ENCODE measurements at places on chromosomes 13 and 19.

DNA sequence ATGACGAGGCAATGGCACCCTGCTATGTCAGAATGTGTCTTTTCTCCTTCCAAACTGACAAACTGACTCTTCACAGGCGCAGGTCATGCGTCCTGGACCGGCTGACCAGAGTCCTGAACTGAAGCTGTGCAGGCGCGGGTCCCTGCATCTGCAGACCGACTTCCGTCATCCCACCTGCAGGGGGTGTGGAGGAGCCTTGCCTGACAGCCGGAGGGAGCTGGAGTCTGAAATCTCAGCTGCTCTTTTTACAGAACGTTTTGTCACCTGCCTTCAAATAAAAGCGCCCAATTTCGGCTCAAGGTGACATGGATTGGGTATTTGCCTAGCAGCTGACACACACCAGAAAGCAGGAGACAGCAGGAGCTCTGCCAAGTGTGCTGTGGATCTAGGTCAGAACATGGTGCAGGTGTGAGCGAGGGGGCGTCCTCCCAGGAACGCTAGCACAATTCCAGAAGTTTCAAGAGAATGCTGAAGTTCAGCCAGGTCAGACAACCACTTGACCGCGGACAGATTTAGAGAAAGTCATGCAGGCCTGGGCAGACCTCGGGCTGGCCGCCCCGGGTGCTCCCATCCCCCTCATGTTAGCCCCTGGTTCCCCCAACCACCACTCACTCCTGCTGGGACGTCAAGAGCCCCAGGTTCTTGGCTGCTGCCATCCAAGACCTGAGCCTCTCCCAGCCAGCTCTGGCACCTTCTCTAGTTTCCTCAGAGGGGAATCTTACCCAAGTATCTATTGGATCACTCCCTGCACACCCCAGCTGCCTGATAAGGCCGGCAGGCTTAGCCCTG lies 32.8 kb downstream of the ELL start:
- DNase-seq, result no peak

- DNase-seq, result no peak
Measured at GRCh38 chr19:38099966-38100365, 124.1 kb downstream of the DPF1 start.

GRCh38 chr13:113735194-113735593 lies 23.8 kb upstream of the TMEM255B start:
- no peak for DNase-seq

DNA sequence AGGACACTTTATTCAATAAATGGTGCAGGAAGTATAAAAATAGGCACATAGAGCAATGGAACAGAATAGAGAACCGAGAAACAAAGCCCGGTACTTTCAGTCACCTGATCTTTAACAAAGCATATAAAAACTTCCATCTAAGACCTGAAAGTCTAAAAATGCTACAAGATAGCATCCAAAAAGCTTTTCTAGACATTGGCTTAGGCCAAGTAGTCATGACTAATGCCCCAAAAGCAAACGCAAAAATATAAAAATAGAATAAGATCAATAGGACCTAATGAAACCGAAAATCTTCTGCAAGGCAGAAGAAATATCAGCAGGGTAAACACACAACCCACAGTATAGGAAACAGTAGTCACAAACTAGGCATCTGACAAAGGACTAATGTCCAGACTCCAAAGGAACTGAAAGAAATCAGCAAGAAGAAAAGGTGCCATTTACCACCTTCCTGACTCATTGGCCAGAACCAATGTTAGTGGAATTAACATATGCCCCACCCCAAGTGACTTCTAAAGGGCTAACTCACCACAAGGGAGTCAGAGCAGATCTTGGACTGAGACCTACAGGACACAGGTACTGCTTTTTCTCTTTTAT lies 40.8 kb upstream of the CEACAM21 start:
- DNase-seq, result no peak

DNA sequence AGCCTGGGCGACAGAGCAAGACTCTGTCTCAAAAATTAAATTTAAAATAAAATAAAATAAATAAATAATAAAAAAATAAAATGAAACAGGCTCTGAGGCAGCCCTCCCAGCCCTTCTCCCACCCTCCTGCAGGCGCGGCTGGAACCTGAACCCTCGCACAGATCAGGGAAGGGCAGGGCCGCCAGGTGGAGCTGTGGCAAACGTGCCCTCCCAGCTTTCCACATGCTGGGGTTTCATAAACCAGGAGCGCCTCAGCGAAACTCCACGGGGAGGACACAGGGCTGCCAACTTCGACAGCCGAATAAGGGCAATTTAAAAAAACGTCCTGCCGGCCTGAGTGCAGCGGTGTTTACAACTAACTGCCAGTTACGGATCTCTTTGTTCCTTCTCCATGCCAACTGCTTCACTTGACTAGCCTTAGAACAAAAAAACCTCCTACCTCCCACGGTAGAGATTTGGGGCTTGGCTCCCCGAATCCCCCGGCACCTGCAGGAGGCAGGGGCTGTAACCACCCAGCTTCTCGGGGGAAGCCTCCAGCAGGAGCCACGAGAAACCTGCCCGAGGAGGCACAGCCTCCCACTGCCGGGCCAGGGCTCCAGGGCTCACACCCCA lies 15.9 kb downstream of the ZNF787 start:
- DNase-seq, result peak; percentile 24

GRCh38 chr19:39765091-39766076 lies 13.3 kb upstream of the LEUTX start:
- peak; percentile 5 for DNase-seq

Data from NCI-H2029 treated with DMSO at 0.1 percent for 48 hours (cell line).